B cell (primary cell): ENCODE measurements at places on chromosomes 12 and 14.

DNA sequence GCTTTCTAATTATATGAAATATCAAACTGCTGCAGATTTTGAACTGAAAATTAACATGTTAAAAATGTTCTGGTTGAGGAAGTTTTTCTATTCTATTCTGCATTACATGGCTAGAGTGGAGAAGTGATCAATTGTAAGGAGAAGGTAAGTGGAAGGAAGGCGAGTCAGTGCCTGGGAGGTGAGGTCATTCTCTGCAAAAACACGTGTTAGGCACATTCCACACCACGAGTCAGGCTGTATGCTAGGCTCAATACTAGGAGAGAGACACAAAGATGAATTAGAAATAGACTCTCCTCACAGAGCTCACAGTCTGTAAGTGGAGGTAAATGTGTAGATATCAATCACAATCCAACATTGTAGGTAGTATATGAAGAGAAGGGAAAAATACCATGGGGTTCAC is 194.1 kb downstream of the NOVA1 start:
- DNase-seq: no peak

- no peak for DNase-seq
Measured at GRCh38 chr12:28750946-28751685, 398.0 kb upstream of the FAR2 start.

DNA sequence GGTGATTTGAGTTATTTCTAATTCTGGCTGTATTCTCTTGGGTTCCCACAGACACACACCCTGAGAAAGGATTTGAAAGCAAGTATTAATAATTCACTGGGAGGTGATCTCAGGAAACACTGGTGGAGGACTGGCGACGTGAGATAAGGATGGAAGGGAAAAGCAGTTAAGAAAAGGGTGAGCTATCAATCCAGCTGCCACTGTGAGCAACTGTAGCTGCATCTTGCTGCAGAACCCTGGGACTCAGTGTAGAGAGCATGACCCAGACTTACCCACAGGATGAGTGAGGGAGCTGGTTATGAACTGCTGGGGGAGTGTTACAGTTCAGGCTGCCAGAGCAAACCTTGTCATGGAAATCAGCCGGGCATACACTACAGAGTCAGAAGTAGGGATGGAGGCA is 71.9 kb downstream of the RESF1 start:
- no peak for DNase-seq

- no peak for DNase-seq
Measured at GRCh38 chr12:46259071-46259470, 9.8 kb downstream of the SLC38A1 start.

DNA sequence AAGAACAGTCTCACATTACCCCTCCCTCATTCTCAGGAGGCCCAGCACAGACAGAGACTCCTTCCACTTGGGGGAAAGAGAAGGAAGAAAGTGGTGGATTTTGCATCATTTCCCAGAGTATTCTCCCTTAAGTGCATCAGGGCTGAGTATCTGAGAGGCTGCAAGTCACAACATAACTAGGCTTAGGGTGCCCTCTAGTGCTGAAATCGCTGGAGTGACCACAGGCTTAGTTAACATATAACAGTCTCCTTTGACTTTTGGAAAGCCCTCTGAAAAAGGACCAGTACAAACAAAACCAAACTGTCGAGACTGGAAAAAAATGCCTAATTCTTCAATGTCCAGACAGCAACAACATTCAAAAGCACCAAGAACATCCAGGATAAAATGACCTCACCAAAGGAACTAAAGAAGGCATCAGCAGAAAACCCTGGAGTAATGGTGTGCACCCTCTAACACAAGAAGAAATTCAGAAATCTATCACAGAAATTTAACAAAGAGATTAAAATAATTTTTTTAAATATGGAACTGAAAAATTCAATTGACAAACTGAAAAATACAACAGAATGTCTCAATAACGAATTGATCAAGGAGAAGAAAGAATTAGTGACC is 412.3 kb downstream of the RPS29 start:
- DNase-seq: peak; percentile 81

DNA sequence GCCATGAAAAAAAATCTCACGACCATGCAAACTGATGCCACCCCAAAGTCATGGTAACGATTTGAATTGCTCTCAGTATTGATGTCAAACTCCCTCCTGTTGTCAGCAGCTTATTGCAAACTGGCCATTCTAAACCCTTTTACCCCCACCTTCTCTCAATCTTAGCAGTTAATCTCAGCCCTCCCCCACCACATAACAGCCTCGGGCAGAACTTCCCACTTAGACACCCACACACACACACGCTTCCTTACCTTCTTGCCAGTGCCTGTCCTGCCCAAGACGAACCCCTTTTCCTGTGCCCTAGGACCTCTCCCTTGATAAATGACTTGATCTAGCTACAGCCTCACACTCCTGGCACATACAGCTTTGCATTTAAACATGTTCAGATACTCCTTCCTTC is 56.6 kb downstream of the GPATCH2L start:
- no peak for DNase-seq

DNA sequence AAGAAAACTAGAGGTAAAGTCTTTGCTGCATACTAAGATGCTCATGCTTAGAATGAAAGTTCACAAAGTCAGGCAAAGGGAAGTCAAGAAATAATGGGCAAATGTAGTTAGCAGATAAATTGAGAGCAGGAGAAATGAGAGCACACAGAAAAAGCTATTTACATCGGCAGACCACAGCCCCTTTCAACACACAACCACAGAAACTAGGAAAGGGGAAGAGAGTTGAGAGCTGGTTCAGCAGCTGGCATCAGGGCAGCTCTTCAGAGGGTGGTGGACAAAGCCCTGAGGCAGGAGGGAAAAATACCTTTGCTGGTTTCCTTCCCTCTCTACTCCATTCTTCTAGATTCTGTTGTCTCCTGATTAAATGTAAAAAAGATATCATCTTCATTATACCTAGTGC is 95.4 kb upstream of the ANO4 start:
- DNase-seq: no peak

DNA sequence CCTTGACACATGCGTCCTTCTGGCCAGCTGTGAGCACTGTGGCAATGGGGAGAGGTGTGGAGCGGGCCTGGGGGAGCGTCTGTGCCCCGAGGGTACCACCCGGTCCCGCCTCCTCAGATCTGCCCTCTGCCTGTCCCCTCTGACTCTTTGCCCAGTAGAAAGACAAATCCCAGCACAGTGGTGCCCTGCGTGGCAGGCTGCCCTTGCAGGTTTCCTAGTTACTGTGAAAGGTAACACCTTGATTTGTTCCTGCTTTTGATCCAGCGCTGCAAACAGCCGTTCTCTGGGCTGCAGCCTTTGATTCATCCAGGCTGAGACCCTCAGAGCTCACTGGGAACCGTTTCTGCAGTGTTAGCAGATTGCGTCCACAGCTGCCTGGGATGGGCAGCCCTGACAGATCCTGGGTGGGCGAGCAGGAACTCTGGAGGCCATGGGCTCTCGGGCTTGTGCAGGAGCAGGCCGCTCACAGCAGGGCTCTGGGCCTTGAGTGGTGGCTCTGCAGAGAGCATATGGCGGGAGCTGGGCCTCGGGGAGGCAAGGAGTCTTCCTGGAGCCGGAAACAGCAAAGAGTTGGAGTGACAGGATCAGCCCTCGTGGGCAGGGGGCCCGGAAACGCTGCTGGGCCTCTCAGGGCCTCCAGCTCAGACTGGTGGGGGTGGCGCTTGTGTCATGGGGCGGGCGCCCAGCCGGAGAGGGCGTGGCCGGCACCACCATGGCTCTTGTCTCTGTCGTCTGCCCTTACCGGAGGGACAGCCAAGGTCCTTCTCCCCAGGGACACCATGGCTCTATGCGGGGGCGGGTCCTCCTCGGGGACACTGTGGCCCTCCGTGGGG is 16.6 kb downstream of the FBRSL1 start:
- peak; percentile 57 for DNase-seq

- no peak for DNase-seq
Measured at GRCh38 chr12:131375972-131376345, 334.9 kb upstream of the SFSWAP start.

- peak; percentile 76 for DNase-seq
Measured at GRCh38 chr14:23071244-23071920, 14.1 kb upstream of the CDH24 start.

DNA sequence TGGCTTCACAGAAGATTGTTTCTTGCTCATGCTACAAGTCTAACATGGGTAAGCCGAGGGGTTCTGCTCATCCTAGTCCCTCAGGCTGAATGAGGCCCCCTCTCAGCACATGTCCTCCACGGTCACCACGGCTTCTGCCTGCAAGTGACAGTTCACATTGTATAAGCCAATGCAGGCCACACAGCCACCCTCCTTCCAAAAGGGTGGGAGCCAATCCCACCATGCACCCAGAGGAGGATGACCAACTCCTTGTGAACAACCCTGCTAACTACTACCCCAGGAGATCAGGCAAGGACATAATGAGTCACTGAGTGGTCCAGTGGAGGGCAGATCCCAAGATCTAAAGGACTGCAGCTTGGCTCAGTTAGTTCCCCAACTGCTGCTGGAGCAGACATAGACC is 6.1 kb downstream of the SPRING1 start:
- no peak for DNase-seq

GRCh38 chr14:31893221-31893757 is 183.8 kb upstream of the ARHGAP5 start:
- no peak for DNase-seq

GRCh38 chr14:79011091-79011919 is 841.1 kb downstream of the NRXN3 start:
- DNase-seq: peak; percentile 7

DNA sequence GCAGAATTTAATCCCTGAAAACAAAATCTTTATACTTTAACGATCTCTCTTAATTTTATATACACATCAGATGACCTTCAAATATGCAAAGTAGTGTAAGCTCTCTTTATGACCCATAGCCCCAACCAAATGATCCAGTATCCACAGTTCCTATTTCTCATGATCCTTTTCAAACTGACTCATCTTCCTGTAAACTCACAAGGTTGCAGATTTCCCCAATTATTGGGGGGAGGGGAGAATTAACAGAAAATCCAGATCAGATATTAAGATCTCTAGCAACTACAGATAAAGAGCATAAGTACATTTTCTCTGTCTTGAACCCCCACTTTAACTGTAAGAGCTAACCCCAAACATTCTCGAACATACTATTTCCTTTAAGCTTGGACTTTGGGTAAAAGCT is 12.5 kb downstream of the GNS start:
- no peak for DNase-seq

GRCh38 chr12:120495186-120495730 is 655 bp upstream of the DYNLL1 start:
- no peak for DNase-seq
